ENCODE measurements at places on chromosomes 3 and 15. TPM values are rescaled to one million over a fixed set of nuclear protein-coding genes. Genes with fewer than 3 reads are reported as not detected.

DNA sequence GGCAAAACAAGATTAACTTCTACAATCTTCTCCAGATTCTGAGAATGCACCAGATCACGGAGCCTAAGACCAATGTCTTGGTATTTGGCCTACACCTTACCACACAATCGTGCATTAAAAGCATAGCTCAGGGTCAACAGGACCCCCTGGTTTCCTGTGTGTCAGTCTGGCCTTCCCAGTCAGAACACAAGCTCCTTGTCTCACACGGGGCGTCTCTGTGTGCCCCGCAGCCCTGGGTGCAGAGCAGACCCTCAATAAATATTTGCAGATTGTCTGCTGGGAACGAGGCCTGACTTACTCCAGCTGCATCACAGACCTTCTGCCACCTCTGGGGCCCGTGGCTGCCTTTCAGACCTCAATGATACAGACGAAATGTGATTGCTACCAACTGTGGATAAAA is 82.5 kb upstream of the CTNNB1 start:
- H3K4me3 ChIP-seq: no peak overlapping the region
- H3K4me1 ChIP-seq: peaks cover 28% of the 10 kb centered on the region
- DNase-seq: no peak
- no peaks in the 10 kb centered on the region for H3K36me3 ChIP-seq
- no peaks in the 10 kb centered on the region for H3K27me3 ChIP-seq

DNA sequence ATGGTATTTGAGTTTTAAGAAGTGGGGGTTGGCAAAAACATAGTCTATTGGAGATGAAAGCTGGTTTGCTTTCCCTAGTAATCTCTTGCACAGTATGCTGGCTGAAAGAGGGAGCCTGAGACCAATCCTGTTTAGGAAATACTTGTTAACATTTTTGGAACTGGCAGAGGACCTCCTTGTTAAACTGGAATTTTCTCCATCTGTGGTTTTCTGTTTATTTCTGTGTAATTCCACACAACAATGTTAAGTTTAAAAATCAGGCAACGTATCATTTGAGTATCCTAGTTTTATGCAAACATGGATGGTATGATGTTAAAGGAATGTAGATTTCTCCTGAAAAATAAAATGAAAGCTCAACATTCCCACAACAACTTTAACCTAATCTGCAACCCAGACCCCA is 536.0 kb upstream of the TBL1XR1 start:
- H3K27ac ChIP-seq: no peak overlapping the region
- peaks cover 9% of the 10 kb centered on the region for H3K4me1 ChIP-seq

- no peaks in the 10 kb centered on the region for H3K36me3 ChIP-seq
- no peak for DNase-seq
- no peak overlapping the region for H3K27ac ChIP-seq
- no peak overlapping the region for H3K4me3 ChIP-seq
- H3K4me1 ChIP-seq: no peaks in the 10 kb centered on the region
Observed at GRCh38 chr3:24197809-24198208, 252.7 kb downstream of the NR1D2 start.

DNA sequence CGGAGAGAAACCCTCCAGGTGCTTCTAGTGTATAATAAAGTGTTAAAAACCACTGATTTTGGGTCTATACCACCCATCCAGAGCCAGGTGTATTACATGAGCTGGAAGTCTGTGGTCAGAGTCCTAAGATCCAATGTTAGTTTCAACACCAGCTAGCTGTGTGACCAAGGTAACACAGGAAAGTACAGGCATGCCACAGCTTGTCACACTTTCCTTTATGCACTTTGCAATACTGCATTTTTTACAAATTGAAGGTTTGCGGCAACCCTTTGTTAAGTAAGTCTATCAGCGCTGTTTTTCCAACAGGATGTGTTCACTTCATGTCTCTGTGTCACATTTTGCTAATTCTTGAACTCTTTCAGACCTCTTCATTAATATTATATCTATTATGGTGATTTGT is 201.3 kb upstream of the PRICKLE2 start:
- H3K36me3 ChIP-seq: no peaks in the 10 kb centered on the region
- no peak overlapping the region for H3K4me3 ChIP-seq
- no peaks in the 10 kb centered on the region for H3K4me1 ChIP-seq

DNA sequence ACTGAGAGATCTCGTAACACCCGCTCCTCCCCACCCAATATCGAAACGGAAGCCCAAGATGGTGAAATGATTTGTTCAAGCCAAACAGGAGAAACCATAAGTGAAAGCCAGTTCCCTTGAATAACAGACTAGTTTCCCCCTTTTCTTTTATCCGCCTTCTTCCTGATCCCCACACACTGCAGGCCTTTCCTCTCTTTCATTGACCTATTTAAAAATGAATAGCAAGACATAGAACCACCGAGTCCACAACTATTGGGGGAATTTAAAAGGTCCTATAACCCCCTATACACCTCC is 382 bp upstream of the COX17 start:
- H3K4me1 ChIP-seq: peaks cover 21% of the 10 kb centered on the region

DNA sequence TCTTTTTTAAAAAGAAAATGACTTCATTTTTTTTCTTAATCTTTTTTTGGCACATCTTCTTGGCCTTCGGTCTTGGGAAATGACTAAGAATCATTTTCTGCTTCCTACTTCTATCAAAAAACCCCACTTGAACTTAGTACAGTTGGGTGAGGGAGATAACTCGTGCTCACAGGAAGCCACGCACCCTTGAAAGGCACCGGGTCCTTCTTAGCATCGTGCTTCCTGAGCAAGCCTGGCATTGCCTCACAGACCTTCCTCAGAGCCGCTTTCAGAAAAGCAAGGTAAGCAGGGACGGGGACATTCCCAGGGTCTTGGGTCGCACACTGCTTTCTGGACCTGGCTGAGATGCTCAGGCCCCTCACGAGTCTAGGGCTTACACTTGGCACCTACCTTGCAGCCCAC is at the start of gene CCR4:
TSS of gene CCR4 (plus strand) at position 235 of the 402 bp plus-strand sequence. CDS start 1,779 bp downstream, outside the sequence.
- peak within 1 kb of the TSS; percentile 9 for H3K4me3 ChIP-seq
- H3K36me3 ChIP-seq: no peaks in the 10 kb centered on the region
- H3K4me1 ChIP-seq: no peaks in the 10 kb centered on the region
- no peak within 1 kb of the TSS for H3K27ac ChIP-seq

DNA sequence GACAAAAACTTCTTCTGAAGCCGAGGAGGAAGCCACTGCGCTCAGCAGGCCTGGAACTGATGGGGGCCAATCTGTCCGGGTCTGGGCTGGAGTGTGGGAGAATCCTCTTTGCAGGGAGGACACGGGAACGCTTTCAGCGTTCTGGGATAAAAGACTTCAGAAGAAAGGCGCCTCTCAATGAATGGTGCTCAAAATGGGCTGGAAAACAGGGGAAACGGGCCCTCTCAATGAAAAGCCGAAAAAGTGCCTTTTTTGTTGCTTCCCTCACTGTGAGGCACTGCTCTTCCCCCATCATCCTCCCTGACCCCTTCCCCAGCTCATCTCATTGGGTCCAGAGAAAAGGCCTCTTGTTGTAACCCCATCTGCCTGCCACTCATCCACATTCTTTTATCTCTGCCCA is 119.5 kb upstream of the LRIG1 start:
- H3K36me3 ChIP-seq: no peaks in the 10 kb centered on the region
- H3K27ac ChIP-seq: no peak overlapping the region
- no peaks in the 10 kb centered on the region for H3K4me1 ChIP-seq
- no peak overlapping the region for H3K4me3 ChIP-seq

DNA sequence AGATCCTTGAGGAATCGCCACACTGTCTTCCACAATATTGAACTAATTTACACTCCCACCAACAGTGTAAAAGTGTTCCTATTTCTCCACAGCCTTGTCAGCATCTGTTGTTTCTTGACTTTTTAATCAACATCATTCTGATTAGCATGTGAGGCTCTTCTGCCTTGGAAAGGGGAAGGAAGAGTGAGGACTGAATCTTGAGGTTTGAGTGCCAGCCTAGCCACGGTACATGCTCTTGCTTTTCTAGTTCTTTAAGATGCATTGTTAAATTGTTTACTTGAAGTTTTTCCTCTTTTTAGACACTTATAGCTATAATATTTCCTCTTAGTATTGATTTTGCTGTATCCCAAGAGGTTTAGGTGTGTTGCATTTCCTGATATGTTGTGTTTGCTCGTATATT is 596.1 kb downstream of the OTOL1 start:
- no peaks in the 10 kb centered on the region for H3K4me1 ChIP-seq
- DNase-seq: no peak
- no peaks in the 10 kb centered on the region for H3K36me3 ChIP-seq

DNA sequence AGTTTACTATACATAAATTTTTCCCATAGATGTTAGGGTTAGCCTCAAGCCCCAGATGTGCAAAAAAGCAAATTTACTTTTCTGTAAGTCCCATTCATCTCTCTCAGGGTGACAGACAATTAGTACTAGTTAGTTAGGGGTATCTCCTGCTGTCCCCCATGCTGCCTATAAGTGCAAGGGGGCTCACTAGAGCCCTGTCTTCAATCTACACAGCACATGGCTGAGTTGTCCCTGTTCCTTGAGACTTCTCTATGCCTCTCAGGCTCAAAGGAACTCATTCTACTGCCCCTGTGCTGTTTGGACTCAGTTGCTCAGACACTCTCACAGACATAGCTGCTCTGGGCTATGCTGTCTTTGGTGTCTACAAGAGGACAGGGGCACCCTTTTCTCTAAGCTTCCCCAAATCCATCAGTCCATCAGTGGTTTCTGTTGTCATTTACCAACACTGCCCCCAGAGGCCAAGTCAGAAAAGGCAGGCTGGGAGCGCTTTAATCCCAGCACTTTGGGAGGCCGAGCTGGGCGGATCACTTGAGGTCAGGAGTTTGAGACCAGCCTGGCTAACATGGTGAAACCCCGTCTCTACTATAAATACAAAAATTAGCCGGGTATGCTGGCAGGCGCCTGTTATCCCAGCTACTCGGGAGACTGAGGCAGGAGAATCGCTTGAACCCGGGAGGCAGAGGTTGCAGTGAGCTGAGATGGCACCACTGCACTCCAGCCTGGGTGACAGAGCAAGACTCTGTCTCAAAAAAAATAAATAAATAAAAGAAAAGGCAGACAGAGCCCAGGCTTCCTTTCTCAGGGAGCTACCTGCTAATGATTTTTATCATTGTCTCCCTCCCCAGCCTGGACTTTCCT is 31.4 kb upstream of the PRTG start:
- H3K27ac ChIP-seq: no peak overlapping the region
- no peaks in the 10 kb centered on the region for H3K27me3 ChIP-seq
- H3K36me3 ChIP-seq: no peaks in the 10 kb centered on the region
- no peaks in the 10 kb centered on the region for H3K4me1 ChIP-seq
- H3K4me3 ChIP-seq: no peak overlapping the region

- DNase-seq: no peak
- no peaks in the 10 kb centered on the region for H3K27me3 ChIP-seq
- H3K4me1 ChIP-seq: peaks cover 10% of the 10 kb centered on the region
- H3K27ac ChIP-seq: no peak overlapping the region
- no peak overlapping the region for H3K4me3 ChIP-seq
- peaks cover 100% of the 10 kb centered on the region for H3K36me3 ChIP-seq
Observed at GRCh38 chr15:90497376-90497775, 32.3 kb upstream of the CRTC3 start.

Gene EXD1
- not detected for total RNA-seq

Gene RNF13
- total RNA-seq: 138 TPM

Gene SLC2A2
- total RNA-seq: not detected

Gene WNT5A
- 27.2 TPM for total RNA-seq

Gene PLSCR2
- total RNA-seq: 0.86 TPM

Gene IL5RA
- 5.6 TPM for total RNA-seq

Gene ASB14
- 0.50 TPM for total RNA-seq

Gene SOX14
- not detected for total RNA-seq
